Muscle of leg (tissue), 16 donors: ENCODE measurements at places on chromosomes 5 and 9. TPM values are rescaled to one million over a fixed set of nuclear protein-coding genes. Genes with fewer than 3 reads are reported as not detected.

GRCh38 chr9:76255781-76256455 is 138.3 kb downstream of the RFK start:
- H3K27ac ChIP-seq = peak overlapping the region; percentile 17
- DNase-seq = peak; percentile 93
- H3K36me3 ChIP-seq = no peaks in the 10 kb centered on the region
- no peak overlapping the region for H3K4me3 ChIP-seq
- H3K27me3 ChIP-seq = no peaks in the 10 kb centered on the region

DNA sequence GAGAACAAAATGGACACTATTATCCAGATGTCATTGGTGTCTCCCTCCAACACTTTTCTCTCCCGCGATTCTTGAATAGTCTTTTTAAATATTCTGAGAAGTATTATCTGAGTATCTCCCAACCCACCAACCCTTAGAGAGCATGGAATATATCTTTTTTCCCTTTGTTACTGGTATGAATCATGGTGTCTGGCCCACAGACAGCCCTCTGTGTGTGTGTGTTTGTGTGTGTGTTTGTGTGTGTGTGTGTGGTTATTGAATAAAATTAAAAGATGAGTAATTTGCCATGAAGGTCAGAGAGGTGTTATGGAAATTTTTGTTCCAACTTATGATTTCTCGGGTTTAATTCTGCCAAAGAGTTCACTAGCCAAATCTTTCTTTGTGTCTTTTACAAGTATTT is 47.7 kb downstream of the CAMK4 start:
- H3K4me1 ChIP-seq = no peaks in the 10 kb centered on the region
- no peak for DNase-seq
- H3K4me3 ChIP-seq = no peak overlapping the region
- no peaks in the 10 kb centered on the region for H3K36me3 ChIP-seq
- no peaks in the 10 kb centered on the region for H3K27me3 ChIP-seq

GRCh38 chr5:167639273-167639672 is 652.2 kb upstream of the WWC1 start:
- H3K36me3 ChIP-seq = no peaks in the 10 kb centered on the region
- no peak overlapping the region for H3K27ac ChIP-seq
- DNase-seq = no peak
- H3K4me3 ChIP-seq = no peak overlapping the region
- no peaks in the 10 kb centered on the region for H3K4me1 ChIP-seq

DNA sequence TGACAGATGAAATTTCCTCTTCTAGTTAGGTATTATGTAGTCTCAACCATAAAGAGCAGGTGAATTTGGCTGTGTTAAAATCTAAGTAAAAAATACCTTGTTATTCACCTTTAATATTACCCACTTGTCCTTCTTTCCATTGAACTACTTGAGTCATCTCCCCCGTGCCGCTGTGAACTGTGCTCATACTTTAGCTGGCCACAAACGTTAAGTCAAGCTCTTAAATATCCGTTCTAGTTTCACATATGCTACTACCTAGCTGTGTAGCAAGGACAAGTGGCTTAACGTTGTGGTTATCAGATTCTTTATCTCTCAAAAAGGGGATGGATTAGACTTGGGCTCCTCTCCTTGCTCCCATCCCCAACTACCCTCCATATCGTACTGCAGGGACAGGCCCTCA is 110.4 kb downstream of the EFNA5 start:
- H3K27me3 ChIP-seq = no peaks in the 10 kb centered on the region
- H3K4me3 ChIP-seq = no peak overlapping the region
- no peak for DNase-seq
- no peak overlapping the region for H3K27ac ChIP-seq
- H3K4me1 ChIP-seq = no peaks in the 10 kb centered on the region

Gene SLC4A9
- 0.04 TPM for total RNA-seq

Gene OMD
- 8.9 TPM for total RNA-seq

DNA sequence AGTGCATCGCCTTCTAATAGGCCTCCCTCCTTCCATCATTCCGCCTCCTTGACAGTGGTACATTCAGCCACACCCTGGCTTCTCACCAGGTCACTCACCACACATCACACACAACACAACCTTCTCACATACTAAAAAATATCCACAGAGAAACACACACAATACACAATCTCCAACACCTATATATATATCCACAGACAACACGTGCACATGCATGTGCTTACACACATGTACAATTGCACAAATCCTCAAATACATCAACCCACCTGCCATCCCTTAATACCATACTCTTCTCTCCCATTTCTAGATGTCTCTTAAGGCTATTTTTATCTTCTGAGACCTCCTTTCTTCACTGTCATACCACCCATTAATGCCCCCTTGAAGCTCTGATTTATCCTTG is 57.6 kb downstream of the PPP2R2B start:
- H3K4me1 ChIP-seq = no peaks in the 10 kb centered on the region
- no peak overlapping the region for H3K27ac ChIP-seq
- no peaks in the 10 kb centered on the region for H3K36me3 ChIP-seq
- no peaks in the 10 kb centered on the region for H3K27me3 ChIP-seq

DNA sequence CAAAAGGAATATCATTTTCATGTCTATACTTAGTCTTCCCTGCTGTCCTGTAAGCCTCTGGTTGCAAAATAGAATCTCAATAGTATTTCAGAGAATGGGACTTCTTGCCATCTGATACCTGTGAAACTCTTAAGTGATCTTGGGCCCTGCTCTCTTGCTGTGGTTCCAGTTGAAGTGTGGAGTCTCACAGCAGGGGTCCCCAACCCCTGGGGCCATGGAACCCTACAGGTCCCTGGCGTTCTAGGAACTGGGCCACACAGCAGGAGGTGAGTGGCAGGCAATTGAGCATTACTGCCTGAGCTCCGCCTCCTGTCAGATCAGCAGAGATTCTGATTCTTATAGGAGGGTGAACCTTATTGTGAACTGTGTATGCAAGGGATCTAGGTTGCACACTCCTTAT is 65.9 kb downstream of the ZSWIM6 start:
- no peaks in the 10 kb centered on the region for H3K36me3 ChIP-seq
- DNase-seq = no peak
- peaks cover 3% of the 10 kb centered on the region for H3K4me1 ChIP-seq
- H3K4me3 ChIP-seq = no peak overlapping the region
- no peak overlapping the region for H3K27ac ChIP-seq
